ENCODE measurements at places on chromosomes 11 and 22.

GRCh38 chr11:107732689-107733051 is 20.8 kb upstream of the SLN start:
- no peak for DNase-seq

DNA sequence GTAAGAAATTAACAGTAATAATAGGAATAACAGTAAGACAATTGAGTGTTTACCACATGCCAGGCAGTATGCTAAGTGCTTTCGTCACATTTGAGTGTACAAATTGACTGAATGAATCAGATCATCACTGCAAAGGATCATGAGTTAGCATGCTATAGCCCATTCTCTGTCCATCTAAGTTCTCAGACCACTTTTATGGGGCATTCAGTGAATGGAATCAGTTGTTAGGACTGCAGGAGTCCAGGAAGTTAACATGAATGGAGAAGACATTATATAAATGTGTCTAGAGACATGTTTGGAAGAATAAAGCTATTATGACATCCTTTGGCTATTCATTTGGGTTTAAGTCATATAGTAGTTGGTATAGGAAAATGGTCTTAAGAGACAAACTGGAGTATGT is 59.9 kb downstream of the NCAM1 start:
- DNase-seq = no peak

- no peak for DNase-seq
These were observed 53.6 kb downstream of the SCUBE1 start for GRCh38 chr22:43289531-43289963.

- no peak for DNase-seq
These were observed 63.9 kb upstream of the CSNK2A3 start for GRCh38 chr11:11416917-11417316.

- DNase-seq = no peak
These were observed 2.3 kb downstream of the ATM start for GRCh38 chr11:108224911-108225786.

DNA sequence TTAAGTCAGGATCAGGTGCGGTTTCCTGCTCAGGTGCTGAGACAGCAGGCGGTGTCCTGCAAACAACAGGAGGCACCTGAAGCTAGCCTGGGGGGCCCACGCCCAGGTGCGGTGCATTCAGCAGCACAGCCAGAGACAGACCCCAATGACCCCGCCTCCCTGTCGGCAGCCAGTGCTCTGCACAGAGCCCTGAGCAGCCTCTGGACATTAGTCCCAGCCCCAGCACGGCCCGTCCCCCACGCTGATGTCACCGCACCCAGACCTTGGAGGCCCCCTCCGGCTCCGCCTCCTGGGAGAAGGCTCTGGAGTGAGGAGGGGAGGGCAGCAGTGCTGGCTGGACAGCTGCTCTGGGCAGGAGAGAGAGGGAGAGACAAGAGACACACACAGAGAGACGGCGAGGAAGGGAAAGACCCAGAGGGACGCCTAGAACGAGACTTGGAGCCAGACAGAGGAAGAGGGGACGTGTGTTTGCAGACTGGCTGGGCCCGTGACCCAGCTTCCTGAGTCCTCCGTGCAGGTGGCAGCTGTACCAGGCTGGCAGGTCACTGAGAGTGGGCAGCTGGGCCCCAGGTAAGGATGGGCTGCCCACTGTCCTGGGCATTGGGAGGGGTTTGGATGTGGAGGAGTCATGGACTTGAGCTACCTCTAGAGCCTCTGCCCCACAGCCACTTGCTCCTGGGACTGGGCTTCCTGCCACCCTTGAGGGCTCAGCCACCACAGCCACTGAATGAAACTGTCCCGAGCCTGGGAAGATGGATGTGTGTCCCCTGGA is at the start of gene MYO7A:
Gene MYO7A (plus strand): TSS at position 327 of the 772 bp plus-strand sequence. CDS start 2,389 bp downstream, outside the sequence.
- no peak for DNase-seq

DNA sequence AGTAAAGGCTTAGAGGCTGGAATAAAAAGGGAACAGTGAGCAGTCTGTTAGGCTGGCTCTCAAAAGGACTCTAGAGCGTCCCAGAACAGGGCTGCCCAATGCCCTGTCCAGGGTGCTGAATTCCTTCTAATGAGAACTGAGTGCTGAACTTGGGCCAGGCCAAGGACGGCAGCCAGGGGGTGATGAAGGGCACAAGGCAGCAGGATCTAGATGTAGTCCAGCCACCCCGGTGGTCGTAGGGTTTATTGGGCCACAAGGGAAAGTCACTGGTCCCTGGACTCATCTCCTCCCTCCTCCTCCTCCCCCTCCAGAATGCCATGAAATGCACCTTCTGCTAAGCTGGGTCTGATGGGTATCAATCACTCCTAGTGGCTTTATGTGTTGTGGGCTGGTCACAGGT is 19.2 kb downstream of the NPTXR start:
- no peak for DNase-seq

GRCh38 chr11:101620026-101620425 is 36.2 kb upstream of the TRPC6 start:
- no peak for DNase-seq

DNA sequence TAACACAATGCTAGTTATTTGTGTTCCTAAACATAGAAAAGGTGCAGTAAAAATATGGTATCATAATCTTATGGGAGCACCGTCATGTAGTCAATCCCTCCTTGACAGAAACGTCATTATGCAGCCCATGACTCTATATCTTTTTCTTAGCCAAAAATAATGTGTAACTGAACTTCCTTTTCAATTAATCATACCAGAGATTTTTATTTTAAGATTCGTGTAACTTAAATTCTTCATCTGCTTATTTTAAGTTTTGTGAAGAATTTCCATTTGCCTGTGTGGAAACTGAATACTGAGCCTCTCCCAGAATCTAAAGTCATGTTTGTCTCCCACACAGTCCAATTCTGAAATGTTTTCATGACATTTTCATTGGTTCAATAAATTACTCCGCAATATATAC is 699.1 kb downstream of the KCNA4 start:
- DNase-seq = no peak

GRCh38 chr11:5929571-5930368 is 12.3 kb upstream of the OR56A3 start:
- no peak for DNase-seq

Data from NCI-H2171 treated with DMSO at 0.1 percent for 48 hours (cell line).